ENCODE measurements at places on chromosomes 7 and 10.

DNA sequence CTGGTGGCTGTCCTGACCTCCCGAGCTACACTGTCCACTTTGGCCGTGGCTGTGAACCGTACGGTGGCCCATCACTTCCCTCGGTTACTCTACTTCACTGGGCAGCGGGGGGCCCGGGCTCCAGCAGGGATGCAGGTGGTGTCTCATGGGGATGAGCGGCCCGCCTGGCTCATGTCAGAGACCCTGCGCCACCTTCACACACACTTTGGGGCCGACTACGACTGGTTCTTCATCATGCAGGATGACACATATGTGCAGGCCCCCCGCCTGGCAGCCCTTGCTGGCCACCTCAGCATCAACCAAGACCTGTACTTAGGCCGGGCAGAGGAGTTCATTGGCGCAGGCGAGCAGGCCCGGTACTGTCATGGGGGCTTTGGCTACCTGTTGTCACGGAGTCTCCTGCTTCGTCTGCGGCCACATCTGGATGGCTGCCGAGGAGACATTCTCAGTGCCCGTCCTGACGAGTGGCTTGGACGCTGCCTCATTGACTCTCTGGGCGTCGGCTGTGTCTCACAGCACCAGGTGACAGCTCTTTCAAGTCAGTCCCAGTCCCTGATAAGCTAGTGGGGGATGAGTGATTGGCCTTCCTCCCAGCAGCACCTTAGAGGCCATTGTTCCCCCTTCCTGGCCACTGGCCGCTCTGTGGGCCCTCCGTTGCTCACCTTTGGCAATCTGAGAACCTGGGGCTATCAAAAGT lies 3.0 kb downstream of the CHPF2 start:
- DNase-seq, result no peak

GRCh38 chr7:142870147-142870559 lies 15.3 kb downstream of the EPHB6 start:
- no peak for DNase-seq

GRCh38 chr10:28280652-28281051 lies 22.2 kb downstream of the MPP7 start:
- DNase-seq, result peak; percentile 85

GRCh38 chr7:121262221-121262620 lies 66.6 kb upstream of the WNT16 start:
- no peak for DNase-seq

GRCh38 chr10:37760817-37761216 lies 96.6 kb downstream of the ZNF248 start:
- no peak for DNase-seq

DNA sequence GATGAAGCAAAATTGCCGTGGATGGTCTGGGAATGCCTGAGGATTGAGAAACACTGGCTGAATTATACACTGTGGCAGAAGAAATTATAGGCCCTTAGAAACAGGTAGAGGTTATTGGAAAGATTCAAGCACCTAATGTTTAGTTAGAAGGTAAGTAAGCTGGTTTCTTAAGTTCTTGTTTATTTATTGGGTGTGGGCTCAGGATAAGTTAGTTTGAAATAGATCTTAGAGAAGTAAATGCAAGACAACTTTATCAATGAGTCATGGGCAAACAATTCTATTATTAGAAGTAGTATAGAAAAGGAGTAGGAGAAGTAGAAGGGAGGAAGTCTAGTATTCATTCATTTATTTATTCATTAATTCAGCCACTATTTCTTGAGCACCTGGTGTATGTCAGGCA lies 96.5 kb downstream of the KAT6B start:
- peak; percentile 24 for DNase-seq

GRCh38 chr7:20270371-20270770 lies 53.2 kb upstream of the MACC1 start:
- no peak for DNase-seq

GRCh38 chr10:89845541-89846280 lies 144.3 kb downstream of the KIF20B start:
- peak; percentile 39 for DNase-seq

DNA sequence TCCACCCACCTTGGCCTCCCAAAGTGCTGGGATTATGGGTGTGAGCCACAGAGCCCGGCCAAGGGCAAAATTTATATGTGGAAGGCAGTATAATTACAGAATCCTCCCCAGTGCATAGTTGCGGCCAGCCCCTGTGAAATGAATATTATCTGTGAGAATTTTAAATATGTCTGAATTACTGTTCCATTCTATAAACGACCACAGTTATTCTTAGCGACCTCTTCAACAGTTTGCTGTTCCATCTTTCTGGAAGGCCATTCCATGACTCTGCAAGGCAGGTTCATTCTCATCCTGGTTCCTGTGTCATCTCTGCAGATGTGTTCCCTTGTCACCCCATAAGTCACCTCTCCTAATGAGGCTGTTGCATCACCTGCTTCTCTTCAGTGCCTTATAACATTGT lies 90.7 kb downstream of the CCDC3 start:
- no peak for DNase-seq

- DNase-seq, result no peak
These were observed 62.3 kb downstream of the EGFR start for GRCh38 chr7:55081068-55081467.

DNA sequence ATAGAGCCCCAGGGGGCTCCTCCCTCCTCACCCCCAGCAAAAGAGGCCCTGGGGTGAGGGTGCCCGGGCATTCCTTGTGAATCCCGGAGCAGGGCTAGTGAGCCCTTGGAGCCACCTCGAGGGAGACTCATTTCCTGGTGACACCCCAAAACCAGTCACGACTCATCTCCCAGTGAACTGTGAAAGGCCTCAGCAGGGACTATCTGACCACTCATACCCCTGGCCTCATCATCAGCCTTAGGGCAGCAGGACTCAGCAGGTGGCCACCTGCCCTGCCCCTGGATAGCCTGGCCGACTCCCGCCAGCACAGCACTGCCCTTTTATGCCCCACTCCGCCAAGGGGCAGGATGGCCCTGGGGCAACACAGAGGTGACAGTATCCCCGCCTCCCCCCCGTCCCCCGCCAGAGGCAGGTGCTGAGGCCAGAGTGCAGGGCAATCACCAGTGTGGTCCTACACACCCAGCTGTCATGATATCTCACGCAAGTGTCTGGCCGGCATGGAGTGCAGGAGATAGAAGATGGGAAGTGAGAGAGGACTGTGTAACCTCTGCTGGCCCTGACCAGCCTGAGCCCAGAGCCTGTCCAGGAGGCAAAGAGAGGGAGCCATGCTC lies 3.2 kb downstream of the SNCG start:
- DNase-seq, result no peak

DNA sequence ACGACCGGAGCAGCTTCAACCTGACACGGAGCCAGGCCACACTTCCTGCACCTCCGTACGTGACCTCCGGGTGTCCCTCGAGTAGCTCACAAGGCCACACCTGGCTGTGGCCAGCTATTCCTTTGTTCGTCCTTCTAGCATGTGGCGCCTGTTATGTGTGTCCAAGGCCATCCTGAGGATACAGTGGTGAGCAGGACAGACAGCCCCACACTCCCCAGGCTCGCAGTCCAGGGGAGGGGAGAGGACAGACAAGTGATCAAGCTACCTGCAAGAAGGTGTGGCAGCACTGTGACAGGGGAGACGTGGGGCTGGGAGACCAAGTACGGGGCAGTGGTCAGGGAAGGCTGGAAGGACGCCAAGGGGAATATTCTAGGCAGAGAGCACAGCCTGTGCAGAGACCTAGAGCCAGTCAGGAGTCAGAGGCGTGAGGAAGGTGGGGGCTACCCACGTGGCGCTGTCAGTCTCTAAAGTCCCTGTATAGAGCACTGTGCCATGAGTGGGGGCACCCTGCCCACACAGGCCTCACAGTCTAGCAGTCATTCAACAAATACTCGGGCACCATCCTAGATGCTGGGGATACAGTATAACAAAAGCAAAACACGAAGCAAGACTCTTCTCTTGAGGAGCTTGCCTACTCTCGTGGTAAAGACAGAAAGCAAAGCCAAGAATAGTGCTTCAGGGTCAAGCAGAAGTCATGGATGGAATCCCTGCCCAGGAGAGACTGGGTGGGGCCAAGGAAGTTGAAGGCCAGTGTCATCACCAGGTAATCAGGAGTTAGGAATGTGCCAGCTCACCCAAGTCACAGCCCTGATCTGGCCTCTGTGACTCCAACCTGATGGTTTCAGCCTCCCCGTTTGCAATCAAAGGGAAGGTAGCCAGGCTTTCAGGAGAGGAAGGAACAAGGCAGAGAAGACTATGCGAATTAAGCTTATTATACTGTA lies 58.6 kb downstream of the PROSER2 start:
- DNase-seq, result no peak

- no peak for DNase-seq
These were observed 16.6 kb downstream of the MINDY3 start for GRCh38 chr10:15843695-15844094.

- DNase-seq, result peak; percentile 86
These were observed 16.3 kb upstream of the BAMBI start for GRCh38 chr10:28661035-28661434.

DNA sequence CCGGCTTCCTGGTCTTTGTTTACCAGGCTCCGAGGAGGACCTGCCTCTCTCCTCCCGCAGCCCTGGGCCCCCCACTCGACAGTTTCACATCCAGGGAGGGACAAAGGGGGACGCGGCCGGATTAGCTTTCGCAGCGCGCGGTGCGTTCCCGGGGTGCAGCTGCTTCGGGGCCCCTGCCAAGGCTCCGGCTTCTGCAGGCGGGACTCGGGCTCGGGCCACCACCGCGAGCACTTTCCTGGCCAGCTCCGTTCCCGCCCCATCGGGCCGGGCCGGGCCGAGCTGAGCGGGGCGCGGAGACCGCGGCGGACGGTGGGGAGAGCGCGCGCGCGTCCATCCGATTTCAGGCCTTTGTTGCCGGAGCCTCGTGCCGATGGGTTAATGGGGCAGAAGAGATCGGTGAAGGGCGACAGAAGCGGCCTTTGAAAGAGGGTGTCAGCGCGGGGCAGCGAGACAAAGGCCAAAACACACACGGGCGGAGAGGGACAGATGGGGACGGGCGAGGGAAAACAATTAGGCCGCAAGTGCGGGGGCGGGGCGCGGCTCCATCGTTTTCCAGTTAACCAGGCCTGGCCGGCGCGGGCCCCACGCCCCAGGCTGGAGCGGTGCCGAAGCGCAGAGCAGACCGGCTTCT lies 8.5 kb upstream of the UNCX start:
- DNase-seq, result no peak

GRCh38 chr7:29495653-29496052 lies 68.0 kb upstream of the PRR15 start:
- DNase-seq, result no peak

DNA sequence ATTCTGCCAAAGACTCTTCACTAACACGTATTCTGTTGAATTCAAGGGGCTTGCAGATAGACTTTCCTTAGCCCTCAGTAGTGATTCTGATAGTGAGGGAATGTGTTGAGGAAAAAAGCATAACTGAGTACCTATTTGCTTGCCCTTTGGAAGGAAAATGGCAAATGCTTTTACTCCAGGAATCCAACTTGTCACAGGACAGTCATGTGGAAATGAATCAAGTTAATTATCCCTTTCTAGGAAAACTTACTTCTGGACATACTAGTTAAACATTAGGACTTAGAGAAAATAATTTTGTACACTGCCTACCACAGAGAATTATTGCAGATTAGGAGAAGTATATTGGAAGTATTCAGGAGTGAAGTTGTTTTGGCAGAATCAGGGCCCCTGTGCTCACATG lies 148.9 kb upstream of the SLC13A1 start:
- DNase-seq, result no peak

DNA sequence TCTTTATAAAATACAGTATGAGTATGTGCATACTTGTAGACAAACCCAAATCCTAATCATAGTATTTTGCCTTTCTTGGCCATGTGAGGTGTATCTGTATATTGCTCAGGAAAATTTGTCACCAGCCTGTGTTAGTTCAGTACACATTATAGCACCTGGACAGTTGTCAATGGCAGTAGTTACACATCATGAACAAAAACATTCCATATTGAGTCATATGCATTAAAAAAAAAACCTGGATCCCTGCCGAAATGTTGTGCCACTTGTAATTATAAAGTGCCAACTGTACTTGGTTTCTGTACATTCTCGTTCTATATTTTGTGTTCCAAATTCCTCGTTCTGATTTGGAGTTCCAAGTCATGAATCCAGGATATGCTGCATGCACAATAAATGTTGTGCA lies 410.4 kb downstream of the INHBA start:
- peak; percentile 15 for DNase-seq

DNA sequence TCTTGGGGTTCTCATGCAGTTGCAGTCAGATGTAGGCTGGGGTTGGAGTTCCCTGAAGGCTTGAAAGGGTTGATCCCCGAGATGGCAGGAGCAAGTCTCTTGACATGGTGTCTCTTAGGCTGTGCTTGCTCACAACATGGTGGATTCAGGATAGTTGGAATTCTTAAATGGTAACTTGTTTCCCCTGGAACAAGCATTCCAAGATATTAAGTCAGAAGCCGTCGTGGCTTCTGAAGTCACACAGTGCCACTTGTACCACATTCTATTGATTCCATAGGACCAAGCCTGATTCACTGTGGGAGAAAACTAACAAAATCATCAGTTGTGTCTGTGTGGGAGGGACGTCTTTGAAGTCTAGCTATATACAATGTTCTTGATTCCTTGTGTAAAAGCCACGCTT lies 3.5 kb upstream of the SLC35B4 start:
- peak; percentile 27 for DNase-seq

GRCh38 chr7:116955801-116956476 lies 2.6 kb downstream of the ST7 start:
- DNase-seq, result peak; percentile 53

DNA sequence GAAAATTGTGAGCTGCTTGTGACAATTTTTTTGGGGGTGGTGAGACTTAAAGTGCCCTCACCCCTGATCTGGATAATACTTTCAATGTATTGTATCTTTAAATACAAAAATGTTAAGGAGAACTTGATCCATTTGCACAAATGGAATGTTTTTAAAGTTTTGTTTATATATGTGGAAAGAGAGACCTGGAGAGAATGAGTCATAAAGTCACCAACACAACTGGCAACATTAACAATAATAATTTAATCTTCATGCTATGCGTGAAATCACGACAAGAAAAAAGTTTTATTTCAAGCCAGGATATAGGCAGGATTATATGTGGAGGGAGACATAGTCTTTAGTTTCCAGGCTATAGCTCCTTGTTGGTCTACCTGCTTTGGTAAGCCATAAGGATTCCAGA lies 537.5 kb downstream of the GPAM start:
- DNase-seq, result no peak

DNA sequence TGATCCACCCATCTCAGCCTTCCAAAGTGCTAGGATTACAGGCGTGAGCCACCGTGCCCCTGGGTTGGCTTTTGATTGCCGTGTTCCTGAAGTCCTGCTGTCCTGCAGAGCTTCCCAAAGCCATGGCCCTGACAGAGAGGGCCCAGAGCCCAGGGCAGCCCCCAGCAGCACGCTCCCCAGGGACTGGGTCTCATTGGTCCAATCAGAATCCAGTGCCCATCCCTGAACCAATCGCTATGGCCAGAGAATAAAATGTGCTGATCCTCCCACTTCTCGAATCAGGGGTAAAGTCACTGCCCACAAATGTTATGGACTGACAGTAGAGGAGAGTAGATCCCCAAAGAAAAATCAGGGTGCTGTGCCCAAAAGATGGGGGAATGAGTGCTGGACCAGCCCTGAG lies 5.0 kb upstream of the C10orf105 start:
- DNase-seq, result no peak

DNA sequence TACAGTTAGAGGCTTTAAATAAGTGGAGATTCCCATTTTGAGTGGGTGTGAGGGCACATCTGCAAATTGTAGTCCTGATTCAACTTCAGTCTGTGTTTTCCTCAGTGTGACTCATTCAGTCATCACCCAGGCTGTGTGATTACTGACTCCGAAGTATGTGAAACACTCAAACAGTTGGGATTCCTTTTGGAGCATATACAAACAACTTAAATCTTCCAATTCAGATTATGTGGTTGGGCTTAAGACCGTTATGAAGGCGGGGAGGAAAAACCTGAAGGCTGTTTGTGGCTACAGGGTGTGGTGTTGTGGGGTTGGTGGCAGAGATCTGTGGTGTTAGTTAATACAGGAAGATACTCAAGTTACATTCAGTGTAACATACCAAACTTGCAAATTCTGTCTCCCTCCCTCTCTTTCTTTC lies 259.7 kb upstream of the FERD3L start:
- DNase-seq, result peak; percentile 100

Data from fibroblast of lung (primary cell).